NCI-H345 (cell line): ENCODE measurements at places on chromosomes 12 and 14.

DNA sequence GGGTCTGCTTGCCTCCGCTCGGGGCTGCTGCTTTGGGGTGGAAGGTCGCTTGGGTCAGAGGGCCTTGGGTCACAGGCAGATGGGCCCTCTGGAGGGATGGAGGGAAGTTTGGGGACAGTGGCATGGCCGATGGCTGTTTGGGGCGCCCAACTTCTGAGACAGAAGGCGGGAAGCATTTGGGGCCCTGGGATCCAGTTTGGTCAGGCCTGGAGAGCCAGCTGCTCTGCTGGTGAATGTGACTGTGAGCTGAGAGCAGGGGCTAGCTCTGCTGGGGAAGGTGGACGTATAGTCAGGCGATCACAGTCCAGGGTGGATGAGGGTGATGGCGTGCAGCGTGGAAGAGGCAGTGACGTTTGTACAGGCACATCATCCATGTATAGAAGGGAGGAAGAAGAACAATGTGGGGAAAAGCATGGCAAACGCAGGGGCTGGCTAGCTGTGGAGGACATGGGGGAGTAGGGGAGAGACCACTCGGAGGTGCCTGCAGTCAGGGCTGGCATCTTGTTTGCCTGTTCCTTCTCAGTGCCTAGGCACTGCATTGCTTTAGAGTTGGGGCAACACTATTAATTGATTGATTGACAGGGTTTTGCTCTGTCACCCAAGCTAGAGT lies 57.5 kb downstream of the TSPAN9 start:
- DNase-seq: no peak

DNA sequence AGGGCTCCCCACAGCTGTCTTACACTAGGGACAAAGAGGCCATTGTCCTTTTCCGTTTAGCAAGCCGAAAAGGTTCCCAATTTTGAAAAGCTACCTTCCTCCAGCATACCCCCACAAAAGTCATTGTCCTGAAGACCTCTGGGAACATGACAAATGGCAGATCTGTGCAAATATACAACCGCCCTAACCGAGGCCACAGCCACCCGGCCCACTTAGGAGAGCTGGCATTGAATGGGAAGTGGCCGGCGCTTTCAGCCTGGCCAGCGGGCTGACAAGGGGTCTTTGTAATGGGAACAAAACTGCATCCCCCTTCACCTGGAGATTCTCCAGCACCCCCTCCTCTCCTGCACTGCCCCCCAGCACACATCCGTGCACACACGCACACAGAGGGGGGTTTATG lies 48.1 kb upstream of the VASH1 start:
- DNase-seq: no peak

DNA sequence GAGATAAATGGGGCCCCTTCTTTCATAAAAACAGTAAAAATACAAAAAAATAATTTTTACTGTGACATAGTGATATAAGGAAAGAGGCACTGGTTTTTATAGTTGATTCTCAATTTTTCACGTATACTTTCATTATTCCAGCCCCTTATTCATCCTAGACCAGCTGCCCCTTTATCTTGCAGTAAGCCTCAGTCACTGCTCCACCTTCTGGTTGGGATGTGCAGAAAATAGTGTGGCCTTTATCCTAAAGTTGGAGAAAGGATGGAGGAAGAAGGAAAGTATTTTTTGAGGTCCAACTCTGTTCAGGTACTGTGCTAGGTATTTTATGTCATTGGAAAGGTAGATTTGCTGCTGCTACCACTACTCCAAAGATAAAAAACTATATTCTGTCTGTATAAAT lies 172.7 kb downstream of the ANO6 start:
- DNase-seq: no peak

DNA sequence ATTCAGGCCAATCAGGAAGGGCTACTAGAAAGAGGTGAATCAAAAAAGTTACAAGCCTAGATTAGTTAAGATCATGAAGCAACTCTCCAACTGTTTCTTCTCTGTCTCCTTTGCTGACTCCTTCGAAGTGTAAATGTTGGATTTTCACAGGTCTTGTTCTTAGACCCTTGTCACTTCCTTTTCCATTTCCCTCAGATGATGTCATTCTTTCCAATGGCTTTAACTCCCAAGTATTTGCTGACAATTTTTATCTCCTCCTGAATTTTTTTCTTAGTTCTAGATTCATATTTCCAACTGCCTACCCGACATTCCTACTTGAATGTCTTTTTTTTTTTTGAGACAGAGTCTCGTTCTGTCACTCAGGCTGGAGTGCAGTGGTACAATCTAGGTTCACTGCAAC lies 10.8 kb downstream of the GAS2L3 start:
- no peak for DNase-seq

DNA sequence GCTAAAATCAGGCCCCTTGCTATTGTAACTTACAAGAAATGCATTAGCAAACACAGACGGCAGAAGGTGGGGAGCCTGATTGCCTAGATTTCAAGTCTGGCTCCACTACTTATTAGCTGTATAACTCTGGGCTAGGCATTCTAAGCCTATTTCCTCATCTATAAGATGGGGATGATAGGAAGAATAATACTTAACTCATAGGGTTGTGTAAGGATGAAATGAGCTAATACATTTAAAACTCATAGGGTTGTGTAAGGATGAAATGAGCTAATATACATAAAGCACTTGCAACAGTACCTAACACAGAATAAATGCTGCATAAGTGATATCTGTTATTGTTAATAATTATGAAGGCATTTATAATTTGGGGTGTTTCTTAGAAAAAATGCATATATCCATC lies 60.1 kb upstream of the DIO2 start:
- DNase-seq: no peak

- DNase-seq: no peak
Observed at GRCh38 chr12:68609998-68610369, 715 bp upstream of the RAP1B start.

GRCh38 chr12:122855928-122856831 lies 20.9 kb downstream of the HIP1R start:
- DNase-seq: no peak

DNA sequence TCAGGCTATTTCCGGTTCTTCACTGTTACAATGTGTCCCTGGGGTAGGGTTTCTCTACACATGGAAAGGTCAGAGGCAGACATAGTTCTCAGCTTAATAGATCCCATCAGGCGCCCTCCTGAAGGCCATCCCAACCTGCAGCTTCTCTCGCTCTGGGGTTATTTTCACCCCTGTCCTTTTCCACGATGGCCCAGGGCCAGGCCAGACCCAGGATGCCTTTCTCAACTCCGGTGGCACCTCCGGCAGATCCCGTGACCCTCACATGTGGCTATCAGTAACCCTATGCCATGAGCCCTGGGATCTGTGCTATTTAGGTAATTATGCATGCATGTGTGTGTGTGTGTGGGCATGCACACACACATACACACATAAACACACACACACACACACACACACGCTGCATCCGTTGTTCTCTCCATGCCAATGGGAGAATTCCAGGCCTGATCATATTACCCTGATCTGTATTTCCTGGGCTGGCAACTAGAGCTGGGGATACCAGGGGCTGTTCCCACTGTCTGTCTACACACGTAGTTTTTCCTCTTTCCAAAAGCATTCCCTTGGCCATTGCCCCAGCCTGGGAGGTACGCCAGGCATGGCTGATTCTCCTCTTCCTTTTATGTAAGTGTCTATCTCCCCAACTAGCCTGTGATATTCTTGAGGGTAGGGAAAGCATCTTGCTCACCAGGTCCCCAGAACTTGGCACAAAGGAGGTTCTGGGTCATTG lies 51.2 kb upstream of the NOS1 start:
- DNase-seq: no peak

DNA sequence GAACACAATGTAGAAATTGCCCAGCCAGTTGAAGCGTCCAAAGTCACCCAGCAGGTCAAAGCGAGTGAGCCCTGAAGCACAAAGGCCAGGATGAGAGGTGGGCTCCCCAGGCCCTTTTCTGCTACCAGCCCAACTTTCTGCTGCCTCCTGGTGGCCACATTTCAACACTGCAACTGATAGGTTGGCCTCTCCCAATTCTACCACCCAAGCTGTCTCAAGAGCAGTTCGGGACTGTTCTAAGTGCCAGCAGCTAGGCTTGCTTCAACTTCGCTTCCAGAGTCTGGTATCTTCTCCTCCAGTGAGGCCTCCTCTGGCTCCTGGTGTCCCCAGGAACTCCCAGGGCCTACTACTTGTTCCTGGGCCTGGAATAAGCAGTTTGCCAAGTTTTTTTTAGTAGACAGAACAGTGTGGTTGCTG lies 3.4 kb upstream of the DHH start:
- DNase-seq: no peak

DNA sequence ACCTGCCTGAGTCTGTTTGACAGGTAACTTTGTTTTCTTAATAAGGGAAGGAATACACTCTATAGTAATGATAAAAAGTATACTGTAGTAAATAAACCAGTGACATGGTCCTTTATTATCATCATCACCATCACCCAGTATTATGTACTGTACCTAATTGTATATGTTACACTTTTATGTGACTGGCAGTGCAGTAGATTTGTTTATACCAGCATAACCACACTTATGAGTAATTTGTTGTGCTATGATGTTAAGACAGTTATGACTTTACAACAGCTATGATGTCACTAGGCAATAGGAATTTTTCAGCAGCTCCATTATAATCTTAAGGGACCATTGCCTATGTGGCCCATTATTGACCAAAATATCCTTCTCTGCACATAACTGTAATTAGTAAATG lies 155.0 kb downstream of the NUBPL start:
- no peak for DNase-seq

GRCh38 chr12:124650912-124651311 lies 83.5 kb upstream of the NCOR2 start:
- DNase-seq: no peak

DNA sequence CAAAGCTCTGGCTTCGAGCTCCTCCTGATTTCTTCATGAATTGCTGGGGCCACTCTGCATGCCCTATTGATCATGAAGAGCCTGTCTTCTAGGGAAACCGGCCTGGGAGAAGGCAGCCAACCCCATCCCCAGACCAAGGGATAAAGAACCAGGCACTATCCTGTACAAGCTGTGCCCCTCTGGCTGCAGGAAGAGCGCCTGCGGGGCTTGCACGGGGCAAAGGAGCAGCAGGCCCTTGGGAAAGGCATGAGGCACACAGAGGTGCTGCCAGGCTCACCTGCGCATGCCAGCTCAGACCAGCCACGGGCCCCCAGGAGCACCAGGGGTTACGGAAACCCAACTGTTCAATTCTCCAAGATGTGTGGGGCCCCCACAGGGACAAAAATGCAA lies 2.1 kb downstream of the ITPK1 start:
- DNase-seq: peak; percentile 37

DNA sequence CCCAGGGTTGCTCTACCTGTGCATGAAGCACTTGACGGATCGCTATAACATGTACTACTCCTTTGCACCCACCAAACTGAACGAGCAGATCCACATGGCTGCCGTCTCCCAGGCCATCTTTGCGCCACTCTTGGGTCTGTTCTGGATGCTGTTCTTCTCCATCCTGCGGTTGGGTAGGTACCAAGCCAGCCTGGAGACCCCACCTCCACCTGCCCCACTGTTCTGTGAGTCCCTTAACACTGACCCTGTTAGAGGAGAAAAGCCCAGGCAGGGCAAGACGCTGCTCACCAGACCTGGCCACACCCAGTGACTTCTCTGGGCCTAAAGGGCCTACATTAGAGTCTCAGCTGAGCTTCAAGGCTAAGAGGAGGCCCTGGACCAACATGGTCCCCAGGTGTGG lies 21.7 kb downstream of the NGB start:
- DNase-seq: no peak

DNA sequence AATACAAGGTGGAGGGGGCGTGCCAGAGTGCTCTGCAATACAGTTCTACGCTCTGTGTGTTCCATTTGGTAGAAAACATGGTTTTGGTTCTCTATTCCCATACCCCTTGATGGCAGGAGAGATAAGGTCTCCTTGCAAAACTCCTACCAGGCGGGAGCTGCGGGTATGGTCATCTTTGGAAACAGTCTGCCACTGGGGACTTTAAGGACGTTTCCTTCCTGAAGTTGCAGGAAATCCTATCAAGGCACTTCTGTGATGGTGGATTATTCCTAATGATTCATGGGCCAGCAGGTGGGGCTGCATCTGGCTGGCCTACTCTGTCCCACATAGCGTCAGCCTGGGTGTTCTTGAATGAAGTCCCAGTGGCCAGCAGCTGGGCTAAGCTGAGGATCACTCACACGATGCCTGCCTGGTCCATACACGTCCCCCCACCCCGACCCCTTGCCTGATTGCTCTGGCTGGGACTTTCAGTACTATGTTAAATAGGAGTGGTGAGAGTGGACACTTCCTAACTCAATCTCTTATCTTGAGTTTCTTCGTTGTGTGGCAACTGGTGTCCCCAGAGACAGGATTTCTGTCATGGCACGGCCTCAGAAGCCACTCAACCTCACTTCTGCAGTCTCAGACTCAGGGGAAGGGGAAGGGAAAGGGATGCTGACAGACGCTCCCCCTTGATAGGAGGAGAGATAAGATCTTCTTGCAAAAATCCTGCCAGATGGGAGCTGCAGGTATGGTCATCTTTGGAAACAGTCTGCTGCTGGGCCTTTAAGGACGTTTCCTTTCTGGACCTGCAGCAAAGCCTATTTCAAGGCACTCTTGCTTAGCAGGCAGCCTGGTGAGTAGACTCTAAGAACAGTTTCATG lies 61.0 kb upstream of the FKBP4 start:
- DNase-seq: no peak

DNA sequence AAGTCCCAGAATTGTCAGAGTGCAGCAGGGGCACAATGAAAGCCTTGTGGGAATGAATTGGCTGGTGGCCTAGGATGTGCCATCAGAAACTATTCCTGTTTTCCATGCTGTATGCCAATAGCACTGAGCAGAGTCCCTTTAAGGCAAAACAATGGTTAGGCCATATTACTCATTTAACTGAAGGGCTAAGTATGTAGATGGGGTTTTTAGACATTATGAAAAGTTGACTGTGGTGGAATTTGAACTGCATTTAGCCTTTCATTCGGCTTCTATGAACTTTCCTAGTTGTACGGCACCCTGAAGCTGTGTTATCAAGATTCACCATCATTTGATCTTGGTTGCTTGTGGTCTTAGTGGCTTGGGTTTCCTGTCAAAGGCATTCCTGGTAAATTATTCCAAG lies 24.8 kb downstream of the IL26 start:
- DNase-seq: no peak

DNA sequence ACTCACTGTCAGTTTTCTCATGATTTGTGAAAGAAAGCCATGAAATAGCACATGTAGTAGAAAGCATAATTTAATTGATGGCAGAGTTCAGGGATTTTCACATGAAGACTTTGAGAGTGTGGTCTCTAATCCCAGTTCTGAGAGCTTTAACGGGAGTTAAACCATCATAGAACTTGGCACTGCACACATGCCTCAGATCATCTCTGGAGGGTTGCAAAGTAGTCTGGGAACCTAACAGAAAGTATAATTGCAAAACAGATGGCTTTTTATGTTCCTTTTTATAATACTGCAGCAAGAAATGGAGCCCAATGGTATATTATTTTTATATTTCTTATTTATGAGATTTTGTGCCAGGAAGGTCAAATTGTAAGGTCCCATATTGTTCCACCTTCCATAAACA lies 77.9 kb downstream of the BHLHE41 start:
- no peak for DNase-seq
